Stimulated activated CD4-positive, alpha-beta T cell treated with anti-CD3 and anti-CD28 coated beads, TNF-alpha, amount 100 ng/mL, for 1 hour (primary cell): ENCODE measurements at places on chromosomes 1 and 21.

GRCh38 chr1:227343727-227344551 is 25.6 kb upstream of the CDC42BPA start:
- no peak for DNase-seq

DNA sequence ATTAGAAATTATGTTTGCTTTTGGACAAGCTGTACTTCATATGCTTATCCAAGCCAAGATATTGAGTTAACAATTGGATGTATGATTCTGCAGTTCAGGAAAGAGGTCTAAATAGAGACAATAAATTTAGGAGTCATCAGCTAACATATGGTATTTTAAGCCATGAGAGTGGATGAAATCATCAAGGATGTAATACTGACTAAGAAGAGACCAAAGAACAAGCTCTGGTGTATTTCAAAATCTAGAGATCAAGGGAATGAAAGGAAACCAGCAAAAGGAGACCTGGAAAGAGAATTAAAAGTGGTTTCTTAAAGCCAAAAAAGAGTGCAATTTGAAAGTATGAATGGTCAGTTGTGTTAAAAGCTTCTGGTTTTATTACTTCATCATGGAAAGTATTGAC is 183.6 kb upstream of the BEND5 start:
- DNase-seq = no peak

DNA sequence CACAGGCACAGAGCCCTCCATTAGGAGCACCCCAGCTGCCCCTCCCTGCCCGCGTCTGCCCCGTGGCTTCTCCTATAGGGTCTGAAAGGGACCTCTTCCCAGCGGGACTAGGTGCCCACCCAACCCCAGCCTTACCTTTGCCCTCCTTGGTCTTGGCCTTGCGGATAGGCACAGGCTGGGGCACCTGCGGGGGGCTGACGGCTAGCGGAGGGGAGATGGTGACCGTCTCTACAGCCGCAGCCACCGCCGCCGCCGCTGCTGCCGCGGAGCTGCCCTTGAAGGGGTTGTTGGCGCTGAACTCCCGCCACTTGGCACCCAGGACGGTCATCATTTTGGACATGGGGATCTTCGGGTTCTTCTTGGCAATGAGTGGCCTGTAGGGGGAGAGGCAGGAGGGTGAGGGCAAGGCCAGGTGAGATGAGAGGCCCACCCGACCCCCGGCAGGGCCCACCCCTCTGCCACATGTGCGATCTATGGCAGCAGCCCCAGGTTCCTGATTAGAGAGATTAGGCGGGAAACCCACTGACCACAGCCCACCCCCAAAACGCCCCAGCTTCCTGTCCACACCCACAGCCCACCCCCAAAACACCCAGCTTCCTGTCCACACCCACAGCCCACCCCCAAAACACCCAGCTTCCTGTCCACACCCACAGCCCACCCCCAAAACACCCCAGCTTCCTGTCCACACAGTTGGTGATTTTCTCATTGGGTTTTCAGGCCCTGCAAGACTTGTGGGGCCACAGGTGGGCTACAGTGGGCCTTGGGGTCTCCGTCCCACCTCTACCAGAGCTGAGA is 25.4 kb downstream of the CHD5 start:
- no peak for DNase-seq

DNA sequence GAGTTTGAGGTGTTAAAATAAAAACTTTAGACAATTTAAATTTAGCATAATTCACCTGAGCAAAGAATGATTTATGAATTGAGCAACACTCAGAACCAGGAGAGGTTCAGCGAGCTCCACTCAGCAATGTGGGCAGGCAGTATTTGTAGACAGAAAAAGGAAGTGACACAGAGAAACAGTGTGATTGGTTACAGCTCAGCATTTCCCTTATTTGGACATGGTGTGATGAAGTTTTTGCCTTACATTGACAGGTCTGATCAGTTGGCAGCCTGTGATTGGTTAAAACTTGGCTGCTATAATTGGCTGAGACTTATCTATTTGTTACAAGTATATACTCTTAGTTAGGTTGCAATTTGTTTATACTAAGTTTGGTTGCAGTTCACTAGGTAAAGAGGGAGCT is 621.2 kb upstream of the PRMT6 start:
- DNase-seq = no peak

- no peak for DNase-seq
Measured at GRCh38 chr1:72184099-72184701, 98.1 kb downstream of the NEGR1 start.

DNA sequence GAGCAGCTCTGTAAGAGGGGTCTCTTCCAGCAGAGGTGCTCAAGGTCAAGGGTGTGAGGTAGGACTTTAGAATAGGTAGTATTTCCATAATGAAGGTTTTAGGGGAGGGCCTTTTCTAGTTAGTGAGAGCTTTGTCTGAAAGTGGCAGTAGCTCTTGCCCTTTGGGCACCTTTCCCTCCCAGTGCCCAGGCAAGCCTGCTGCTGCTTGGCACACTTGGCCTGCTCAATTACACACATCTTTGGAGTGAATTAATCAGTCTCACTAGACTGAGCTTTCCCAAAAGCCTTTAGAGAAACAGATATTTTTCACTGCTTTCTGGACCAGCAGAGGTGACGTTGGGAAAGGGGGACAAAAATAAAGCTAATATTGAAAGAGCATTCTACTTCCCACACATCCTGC is 48.0 kb downstream of the MAB21L3 start:
- no peak for DNase-seq

- DNase-seq = no peak
Measured at GRCh38 chr1:71093938-71094337, 13.1 kb upstream of the ZRANB2 start.

DNA sequence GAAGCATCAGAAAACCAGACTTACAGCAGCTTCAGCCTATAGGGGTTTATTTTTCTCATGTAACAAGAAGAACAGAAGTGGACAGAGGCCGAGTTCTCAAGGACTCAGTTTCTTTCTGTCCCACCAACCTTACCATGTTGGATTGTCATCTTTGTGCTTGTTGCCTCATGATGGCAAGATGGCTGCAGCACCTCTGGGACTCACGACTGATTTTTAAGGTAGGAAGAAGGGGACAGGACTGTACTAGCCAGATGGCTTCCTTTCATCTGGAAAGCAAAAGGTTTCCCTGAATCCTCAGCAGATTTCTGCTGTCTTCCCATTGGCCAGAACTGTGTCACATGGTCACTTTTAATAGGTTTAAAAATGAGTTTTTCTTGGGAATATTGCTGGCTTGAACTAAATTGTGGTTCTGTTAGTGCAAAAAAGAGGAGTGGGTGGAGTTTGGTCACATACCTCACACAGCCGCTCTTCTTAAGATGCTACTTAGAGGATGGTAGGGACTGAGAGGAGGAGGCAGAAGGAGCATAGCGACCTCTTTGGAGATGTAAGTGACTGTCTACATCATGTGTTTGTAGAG is 48.1 kb upstream of the ENAH start:
- no peak for DNase-seq

DNA sequence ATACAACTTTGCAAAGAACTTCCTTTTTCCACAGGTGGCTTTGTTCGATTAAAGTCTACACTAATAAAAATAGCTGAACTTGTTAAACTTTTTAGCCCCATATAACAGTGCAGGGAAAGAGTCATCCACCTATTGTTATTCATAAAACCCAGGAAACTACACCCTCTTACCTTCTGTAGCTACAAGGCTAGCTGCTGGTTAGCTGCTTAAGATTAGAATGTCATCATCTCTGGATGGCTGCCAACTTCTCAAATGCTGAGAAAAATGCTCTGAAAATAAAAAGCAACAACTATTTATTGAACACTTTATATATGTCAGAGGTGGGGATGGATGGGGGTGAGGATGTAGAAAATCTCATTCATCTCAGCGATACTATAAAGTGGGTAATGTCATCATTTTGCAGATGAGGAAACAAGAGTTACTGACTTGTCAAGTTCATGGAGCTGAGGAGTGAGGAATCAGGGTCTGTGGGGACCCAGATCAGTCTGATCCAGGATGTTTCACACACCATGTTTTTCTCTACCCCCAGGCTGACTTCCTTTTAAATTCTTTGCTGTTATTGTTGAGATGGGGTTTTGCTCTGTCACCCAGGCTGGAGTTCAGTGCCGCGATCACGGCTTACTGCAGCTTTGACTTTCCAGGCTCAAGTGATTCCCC is 17.1 kb downstream of the ATP5PF start:
- no peak for DNase-seq
